Activated CD8-positive, alpha-beta memory T cell treated with anti-CD3 and anti-CD28 coated beads, Interleukin-2, amount 50 U/mL, for 4 hours (primary cell): ENCODE measurements at places on chromosomes 2 and 18.
A peak's percentile ranks its signal among the peaks of the same experiment; 100 is the strongest.

DNA sequence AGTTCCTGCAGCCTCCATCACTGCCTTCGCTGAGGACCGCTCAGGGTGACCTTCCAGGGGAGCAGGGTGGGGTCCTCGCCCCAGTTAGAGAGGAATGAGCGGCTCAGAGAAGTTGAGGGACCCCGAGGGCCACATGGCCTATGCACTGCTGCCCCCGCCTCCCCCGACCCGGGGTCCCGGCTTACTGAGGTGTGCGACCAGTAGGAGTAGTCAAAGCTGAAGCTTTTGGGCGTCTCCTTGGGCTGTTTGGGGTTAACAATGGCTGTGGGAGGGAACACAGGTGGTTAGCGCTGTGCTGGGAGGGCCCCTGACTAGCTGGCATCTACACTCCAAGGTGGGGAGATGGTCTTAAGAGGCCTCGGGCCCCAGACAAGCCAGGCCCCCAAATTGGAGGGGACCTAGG lies 31.0 kb downstream of the KIF1A start:
- DNase-seq = peak; percentile 13

GRCh38 chr2:3464401-3465005 lies 54.8 kb downstream of the ADI1 start:
- DNase-seq = no peak

GRCh38 chr18:40355726-40356125 lies 1599.3 kb upstream of the PIK3C3 start:
- DNase-seq = no peak

DNA sequence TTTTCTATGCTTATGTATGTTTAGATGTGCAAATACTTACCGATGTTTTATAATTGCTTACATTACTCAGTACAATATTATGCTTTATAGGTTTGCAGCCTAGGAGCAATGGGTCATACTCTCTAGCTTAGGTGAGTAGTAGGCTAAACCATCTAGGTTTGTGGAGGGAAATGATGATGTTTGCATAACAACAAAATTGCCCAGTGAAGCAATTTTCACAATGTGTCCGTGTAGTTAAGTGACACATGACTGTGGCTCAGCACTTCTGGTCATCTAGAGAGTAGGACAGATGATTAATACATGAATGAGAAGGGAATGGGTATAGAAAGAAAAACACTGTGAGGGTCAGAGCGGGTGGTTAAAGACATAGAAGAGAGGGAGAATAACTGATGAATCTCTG lies 2116.2 kb upstream of the PIK3C3 start:
- no peak for DNase-seq

DNA sequence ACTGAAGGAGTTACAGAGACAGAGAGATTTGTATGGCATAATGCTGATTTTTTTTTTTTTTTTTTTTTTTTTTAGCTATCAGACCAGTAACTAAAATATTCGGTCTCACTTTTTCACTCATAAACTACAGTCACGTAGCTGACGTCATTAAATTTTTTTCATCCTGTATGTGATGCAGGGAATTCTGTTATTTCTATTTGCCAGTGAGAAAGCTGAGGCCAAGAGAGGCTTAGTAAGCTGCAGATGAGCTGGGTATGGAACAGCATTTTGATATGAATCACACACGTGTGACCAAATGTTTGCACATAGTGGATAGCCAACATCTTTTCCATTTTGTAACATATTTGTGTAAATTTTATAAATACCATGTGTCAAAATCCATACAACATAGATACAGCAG lies 79.1 kb upstream of the EPB41L3 start:
- no peak for DNase-seq

DNA sequence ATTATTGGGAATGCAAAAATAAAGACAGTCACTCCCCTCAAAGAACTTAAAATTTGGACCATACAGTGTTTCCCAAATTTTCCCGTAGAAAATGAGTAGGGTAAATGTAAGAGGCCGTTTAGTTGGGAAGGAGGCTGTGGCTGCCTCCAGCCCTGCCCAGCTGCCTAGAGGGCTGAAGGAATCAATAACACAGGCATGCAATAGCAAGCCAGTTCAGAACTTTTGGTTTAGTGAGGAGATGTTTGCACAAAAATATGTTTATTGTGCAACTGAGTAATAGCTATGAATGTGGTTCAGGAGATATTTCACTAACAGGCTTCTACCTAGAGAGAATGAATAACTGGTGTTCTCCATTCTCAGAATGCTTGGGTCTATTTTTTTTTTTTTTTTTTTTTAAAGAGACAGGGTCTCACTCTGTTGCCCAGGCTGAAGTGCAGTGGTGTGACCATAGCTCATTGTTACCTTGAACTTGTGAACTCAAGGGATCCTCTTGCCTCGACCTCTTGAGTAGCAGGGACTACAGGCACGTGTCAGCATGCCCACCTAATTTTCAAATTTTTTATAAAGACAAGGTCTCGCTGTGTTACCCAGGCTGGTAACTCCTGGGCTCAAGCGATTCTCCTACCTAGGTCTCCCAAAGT lies 23.6 kb downstream of the UGP2 start:
- DNase-seq = no peak

GRCh38 chr18:74946646-74947375 lies 262.1 kb downstream of the PTGR3 start:
- DNase-seq = no peak

GRCh38 chr2:11309706-11310105 lies 34.7 kb downstream of the ROCK2 start:
- DNase-seq = no peak

GRCh38 chr18:68763083-68763482 lies 34.8 kb upstream of the CCDC102B start:
- DNase-seq = no peak

- no peak for DNase-seq
These were observed 60.3 kb downstream of the ARMC9 start for GRCh38 chr2:231258701-231259100.

DNA sequence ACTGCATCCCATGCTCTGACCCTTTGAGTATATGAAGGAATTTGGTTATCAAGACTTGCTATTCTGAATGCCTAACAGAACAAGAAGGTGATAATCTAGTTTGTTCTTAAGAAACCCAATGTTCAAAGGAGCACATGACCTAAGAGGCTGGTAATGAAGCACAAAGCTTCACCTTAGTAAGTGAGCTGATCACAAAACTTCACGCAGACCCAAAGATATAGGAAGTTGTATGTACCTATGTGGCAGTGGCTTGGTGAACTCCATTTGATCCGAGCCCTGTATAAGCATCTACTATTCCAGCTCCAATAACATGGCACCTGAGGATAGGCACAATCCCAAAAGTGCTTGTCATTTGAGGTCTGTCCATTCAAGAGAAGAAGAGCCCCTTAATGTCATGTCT lies 78.6 kb downstream of the ANKRD44 start:
- no peak for DNase-seq

DNA sequence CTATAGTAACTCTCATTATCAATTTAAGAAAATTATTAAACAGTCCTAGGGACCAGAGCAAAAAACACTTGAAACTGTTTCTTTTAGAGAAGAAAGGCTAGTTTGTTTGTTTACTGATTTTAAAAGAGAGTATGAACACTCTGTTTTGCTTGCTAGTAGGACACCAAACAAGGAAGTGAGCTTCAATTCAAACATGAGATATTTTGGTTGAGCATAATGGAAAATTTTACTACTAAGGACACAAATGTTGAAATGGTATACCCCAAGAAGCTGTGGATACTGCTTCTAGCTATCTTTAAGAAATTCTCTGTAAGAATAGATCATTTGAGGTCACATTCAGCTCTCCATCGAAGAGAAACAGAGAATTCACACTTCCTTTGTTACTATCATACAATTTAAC lies 216.3 kb upstream of the SMAD7 start:
- no peak for DNase-seq

DNA sequence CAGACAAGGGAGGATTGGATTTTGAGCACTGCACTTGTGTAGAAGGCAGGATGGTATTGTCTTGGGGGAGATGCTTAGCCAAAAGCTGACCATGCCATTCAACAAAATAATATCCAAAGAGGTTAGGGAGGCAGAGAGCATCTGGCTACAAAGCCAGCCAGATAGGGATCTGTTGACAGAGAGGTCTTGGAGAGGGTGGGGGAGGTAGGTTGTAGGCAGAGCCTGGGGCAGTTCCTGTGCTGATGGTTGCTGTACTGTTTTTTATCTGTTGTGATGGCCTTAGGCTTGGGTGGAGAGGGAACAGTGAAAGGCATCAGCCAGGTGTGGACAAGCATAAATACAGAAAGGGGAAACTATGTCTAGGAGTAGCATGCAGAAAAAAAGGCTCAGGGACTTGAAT lies 100.9 kb downstream of the AQP4 start:
- no peak for DNase-seq
